ENCODE measurements at places on chromosomes 12 and 14. TPM values are rescaled to one million over a fixed set of nuclear protein-coding genes. Genes with fewer than 3 reads are reported as not detected.

Gene ZFC3H1
- total RNA-seq, result 72.7 TPM

Gene KRT72
- total RNA-seq, result not detected

Gene GNB3
- total RNA-seq, result 3.6 TPM

Gene KLHL28
- total RNA-seq, result 11.0 TPM

Gene NR4A1
- 1.5 TPM for total RNA-seq

Gene LUM
- 282 TPM for total RNA-seq

Gene TRHDE
- 78.4 TPM for total RNA-seq

All from smooth muscle cell of the umbilical artery (primary cell).